ENCODE measurements at places on chromosomes 2 and 18.

DNA sequence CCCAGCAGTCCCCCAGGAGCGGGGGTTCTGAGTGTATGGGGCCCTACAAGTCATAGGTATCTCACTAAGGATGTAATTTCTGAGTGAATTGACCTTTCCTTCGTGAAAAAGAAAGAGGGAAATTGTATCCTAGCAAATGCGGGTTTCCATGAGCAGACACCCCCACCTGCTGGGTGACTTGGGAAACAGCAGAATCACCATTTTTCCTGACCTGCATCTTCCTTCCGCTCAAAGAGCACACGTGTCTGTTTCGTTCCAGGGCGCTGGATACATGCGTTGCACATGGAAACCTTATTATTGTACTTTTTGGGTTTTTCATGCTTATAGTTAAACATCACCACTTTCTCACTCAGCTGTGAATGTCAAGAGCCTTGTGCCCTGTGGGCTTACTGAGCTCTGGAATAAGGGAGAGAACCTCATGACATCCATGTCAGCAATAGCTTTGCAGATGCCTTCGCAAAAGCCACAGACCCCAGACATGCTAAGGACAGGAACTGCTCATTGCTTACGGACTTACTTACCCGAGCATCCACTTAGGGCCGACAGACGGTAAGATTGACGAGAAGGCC, 132.8 kb downstream of the TPO start:
- peak; percentile 23 for DNase-seq

DNA sequence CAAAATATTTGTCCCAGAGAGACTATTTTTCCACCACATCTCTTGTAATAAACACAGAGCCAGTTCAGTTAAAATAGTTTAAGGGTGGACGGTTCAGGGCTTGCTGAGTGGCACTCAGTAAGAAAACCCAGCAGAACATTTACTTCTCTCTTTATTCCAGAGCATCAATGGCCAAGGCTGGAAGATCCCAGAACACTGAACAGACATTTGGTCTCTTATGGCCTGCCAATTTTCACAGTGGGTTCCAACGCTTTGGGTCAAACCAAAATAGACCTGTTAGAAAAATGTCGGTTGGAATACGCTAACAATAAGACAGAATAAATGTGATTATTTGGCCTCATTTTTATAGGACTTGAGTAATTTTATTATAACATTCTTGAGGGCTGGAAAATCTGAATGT, 580.3 kb upstream of the TMEFF2 start:
- DNase-seq = no peak

DNA sequence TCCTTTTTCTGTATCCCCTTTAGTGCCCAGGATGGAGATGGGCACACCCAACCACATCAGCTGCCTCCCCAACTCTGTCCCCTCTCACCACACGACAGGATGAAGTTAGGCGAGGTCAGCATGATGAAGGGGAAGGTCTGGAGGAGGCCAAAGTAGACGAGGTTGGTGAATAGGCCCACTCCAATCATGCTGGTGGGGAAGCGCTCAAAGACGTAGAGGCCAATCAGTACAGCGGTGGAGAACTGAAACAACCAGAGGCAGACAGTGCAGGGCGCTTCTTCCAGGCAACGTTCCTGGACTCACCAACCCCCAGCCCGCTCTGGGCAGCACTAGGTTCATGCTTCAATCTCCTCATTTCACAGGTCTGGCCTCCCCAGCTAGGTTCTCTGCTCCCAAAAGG, 2.9 kb downstream of the TEX261 start:
- DNase-seq = no peak

DNA sequence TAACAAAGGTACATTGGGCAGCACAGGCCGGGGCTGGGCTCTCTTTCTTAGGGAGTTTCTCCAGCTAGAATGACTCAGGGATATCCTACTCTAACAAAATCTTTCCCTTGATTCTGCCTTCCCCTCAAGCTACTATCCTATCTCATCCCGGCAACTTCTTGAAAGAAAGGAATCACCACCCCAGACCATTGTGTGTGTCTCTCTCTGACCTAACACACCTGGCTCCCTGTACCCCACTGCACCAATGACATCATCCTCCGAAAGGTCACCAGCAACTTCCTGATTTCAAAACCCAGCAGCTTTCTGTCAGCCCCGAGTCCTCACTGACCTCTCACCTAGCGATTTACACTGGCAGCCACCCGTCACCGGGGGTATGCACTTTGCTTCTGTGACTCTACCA, 72.1 kb upstream of the MAP4K4 start:
- no peak for DNase-seq

DNA sequence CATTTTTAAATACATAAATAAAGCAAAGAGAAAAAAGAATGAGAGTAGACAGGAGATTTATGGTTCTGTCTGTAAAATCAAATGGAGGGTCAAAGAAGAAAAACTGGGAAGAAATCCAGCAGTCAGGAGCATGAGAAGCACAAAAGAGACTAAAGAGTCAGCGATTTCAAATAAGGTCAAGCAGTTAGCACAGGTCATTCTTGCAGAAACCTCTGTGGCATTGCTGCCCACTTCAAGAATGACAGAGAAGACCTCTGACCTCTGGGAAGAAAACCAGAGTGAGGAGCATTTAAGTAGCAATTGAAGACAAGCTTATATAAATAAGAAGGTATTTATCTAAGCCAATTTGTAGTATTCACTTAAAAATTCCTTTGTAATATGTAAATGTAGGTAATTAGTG, 172.0 kb upstream of the SPOPL start:
- DNase-seq = no peak

All from activated CD4-positive, alpha-beta T cell treated with anti-CD3 and anti-CD28 coated beads, Interleukin-2, amount 50 U/mL, for 16 hours (primary cell).